ENCODE measurements at places on chromosomes 12 and 14.

DNA sequence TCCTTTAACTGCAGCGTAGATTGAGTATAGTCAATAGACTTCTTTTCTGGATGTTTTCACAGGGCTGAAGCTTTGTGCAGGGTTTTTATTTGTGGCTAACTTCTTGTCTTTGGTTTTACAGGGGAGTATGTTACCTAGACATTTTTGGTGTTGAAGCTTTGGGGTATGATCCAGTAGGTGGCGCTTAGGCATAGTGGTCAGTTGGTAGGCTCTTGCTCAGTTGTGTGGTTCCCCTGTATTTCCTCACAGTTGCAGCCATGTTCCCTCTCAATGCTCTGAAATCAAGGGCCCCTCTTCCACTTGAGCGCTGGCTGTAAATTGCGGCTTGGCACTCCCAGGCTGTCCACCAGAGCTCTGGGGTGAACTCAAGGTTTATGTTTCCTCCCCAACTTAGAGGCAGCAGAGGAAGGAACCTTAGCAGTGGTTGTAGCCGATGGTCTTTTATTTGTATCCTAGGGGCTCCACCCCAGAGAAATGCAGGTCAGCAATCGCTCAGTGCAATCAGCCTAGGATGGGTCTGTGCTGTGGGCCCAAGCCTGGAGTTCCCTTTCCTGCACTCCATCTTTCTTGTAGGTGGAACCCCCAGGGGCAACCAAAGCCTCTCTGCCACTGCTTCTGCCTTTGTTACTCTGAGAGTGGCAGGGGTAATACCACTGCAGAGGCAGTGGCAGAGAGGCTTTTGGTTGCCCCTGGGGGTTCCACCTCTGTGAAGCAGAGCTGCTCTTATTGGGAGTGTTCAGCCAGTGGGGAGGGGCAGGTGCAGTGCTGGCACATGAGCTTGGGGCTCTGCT is 55.1 kb downstream of the CMAS start:
- DNase-seq = peak; percentile 69

GRCh38 chr12:123036466-123037285 is 56.2 kb downstream of the ARL6IP4 start:
- no peak for DNase-seq

DNA sequence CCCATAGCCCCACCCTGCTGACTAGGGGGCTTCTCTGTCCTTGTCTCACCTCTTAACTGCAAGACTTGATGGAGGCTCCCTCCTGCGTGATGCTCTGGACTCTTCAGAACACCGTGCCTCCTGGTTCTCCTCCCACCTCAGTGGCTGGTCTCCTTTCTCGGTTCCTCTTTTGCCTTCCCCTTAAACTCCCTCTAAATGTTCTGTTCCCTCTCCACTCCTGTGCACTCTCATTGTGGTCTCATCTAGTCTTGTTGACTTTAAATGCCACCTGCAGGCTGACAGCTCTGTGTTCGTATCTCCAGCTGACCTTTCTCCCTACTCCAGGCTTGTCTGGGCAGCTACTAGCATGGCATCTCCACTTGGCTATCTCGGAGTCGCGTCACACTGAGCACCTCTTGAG is 28.3 kb downstream of the DYNC1H1 start:
- DNase-seq = no peak

GRCh38 chr12:98823012-98823411 is 177.9 kb downstream of the APAF1 start:
- no peak for DNase-seq

- DNase-seq = peak; percentile 65
Observed at GRCh38 chr12:22700106-22700505, 75.1 kb downstream of the ETNK1 start.

DNA sequence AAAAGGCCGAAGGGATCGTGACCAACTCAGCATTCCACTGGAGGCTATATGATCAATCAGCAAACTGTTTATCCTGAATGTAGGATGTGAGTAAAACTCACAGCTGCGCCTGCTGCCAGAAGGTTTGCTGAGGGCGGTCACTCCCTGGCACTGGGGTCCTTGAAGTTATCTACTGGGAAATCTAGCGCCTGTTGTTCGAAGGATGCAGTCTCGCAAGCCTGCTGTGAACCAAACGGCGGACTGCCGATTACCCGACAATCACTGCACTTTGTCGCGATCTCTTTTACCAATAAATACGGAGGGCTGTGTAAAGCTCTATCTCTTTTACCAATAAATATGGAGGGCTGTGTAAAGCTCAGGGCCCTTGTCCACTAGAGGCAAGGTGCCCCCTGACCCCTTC is 12.9 kb downstream of the DDX51 start:
- no peak for DNase-seq

DNA sequence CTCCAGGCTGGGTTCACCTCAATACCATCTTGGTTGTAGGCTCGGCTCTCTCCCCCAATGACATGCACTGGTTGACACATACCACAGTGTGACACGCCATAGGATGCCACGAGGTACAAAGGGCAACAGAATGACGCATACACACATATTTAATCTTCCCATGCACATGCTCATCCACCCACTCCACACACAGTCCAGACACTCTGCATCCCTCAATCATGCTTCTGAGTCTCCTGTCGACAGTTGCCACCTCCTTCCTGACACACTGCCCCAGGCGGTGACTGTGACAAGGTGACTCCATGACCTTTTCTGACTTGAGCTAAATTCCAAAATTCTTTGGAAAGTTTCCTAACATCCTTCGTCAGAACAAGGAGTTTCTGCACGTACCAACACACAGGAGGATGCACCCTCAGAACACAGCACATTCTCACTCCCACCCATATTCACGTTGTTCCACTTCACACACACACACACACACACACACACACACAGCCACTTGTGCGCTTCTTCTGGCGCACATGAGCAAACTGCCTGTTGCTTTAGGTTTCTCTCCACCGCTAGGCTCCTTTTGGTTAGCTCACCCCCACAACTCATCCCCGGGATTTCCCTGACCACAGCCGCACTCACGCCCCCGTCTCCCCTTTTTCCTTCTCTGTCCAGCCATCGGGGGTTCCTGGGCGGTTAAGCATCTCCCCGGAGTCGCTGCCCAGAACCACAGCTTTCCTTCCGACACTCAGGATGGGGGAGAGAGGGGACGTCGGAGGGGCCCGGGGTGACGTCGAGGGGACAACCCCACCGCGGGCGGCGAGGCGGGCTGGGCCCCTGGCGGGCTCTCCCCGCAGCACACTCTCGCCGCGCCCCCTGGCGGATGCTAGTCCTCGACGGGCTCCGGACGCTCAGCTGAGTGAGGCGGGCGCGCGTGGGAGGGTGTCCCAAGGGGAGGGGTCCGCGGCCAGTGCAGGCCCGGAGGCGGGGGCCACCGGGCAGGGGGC is 536 bp upstream of the WNT1 start:
- DNase-seq = no peak

- no peak for DNase-seq
Observed at GRCh38 chr12:130832561-130833209, 6.4 kb downstream of the STX2 start.

DNA sequence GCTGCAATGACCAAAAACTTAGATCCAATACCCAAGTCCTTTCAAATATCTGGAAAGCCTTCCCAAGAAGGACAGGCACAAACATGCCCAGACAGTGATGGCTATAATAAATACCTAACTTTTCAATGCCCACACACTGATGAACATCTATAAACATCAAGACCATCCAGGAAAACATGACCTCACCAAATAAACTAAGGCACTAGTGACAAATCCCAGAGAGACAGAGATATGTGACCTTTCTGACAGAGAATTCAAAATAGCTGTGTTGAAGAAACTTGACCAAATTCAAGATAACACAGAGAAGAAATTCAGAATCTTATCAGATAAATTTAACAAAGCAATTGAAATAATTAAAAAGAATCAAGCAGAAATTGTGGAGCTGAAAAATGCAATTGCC is 38.7 kb upstream of the INSM2 start:
- DNase-seq = no peak

DNA sequence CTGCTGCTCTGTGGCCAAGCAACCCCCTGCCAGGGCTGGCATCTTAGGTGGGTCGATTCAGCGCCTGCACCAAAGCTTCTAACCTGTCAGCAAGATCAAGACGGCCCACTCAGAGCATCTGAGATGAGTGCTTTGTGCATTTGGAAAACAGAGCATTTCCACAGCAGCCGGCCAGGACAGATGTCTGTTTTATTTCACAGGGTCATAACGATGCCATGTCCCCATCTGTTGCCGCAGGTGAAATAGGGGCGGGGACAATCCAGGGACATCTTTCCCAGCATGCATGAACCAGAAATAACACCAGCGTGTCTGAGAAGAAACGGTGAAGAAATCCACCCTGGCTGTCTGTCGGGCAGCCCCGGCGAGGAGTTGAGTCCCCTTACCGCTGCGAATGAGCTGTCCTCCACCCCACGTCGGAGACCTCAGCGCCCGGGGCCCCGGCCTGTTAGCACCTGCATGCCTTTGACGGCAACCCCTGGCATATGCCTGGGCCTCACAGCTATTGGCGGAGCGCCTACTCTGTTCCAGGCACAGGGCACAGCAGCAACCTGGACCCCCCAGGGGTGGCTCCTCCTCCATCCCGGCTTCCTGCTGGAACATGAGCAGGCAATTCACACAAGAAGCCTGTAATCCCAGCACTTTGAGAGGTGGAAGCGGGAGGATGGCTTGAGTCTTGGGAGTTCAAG is 30.6 kb upstream of the ULK1 start:
- DNase-seq = no peak

GRCh38 chr14:36925094-36925493 is 247.3 kb downstream of the SLC25A21 start:
- DNase-seq = no peak

- DNase-seq = no peak
Observed at GRCh38 chr12:122421187-122421820, 1.2 kb downstream of the CLIP1 start.

DNA sequence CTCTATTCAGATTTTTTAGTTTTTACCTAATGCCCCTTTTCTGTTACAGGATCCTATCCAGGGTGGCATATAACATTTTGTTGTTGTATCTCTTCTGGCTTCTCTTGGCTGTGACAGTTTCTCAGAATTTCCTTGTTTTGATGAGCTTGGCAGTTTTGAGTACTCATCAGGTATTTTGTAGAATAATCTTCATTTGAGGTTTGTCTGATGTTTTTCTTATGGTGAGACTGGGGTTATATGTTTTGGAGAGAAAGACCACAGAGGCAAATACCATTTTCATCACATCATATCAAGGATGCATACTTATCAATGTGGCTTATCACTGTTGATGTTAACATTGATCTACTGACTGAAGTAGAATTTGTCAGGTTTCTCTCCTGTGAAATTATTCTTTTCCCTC is 14.0 kb upstream of the LYZ start:
- no peak for DNase-seq

DNA sequence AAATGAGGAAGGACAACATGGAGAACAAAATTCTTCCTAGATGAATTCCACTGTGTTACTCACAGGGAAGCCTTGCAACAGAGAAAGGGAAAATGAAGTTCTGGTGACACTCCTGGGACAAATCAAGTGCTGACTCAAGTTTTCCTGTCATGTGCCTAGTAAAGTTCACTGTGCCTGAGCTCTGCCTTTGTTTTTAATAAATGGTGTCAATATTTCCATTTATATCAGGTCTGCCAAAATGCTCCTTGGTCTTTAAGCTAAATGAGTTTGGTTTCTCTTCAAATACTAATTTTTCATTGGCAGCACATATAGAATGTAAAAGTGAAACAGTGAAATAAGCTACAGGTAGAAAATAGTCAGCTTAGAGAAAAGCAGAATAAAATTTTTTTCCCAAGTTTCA is 33.0 kb downstream of the HIGD1C start:
- peak; percentile 97 for DNase-seq

DNA sequence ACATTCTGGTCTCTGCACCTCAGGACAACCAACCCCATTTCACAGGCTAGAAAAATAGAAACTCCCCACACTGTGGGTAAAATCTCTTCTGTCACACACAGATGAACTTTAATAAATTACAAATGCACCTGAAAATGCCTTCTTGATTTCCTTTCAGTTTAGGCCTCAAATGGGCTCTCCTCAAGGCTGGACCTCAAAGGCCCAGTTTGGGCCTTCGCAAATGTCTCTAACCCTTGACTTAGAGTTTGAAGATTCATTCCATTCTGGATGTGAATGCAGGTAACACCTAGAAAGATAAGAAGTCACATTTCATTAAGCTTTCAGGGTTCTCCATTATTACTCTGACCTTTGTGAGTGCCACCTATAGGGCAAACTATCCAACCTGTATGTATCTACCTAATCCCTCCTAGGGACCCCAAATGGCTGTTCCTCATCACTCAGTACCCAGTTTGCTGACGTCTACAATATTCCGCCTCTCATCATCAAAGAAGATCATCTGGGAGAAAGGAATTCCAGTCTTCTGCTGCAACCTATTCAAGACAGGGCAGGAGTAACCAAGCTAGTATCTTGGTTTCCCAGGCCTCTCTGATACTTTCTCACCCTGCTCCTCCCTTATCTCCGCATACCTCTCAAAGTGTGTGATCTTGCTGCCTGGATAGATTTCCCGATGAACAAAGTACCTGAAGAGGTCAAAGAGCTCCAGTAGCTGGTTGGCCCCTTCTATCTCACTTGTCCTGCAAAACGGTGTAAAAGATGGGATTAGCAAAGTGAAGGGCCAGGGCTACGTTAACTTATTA is 776 bp upstream of the CHMP4A start:
- DNase-seq = no peak

GRCh38 chr12:66144791-66145754 is 14.5 kb upstream of the LLPH start:
- peak; percentile 47 for DNase-seq

DNA sequence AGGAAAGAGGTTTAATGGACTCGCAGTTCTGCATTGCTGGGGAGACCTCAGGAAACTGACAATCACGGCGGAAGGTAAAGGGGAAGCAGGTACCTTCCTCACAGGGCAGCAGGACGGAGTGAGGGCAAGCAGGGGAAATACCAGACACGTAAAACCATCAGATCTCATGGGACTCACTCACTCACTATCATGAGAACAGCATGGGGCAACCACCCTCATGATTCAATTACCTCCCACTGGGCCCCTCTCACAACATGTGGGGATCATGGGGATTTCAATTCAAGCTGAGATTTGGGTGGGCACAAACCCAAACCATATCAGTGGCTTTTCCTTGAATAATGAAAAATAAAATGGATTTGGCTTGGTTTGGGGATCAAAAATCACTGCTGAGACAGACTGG is 380.5 kb downstream of the VRK1 start:
- DNase-seq = no peak

DNA sequence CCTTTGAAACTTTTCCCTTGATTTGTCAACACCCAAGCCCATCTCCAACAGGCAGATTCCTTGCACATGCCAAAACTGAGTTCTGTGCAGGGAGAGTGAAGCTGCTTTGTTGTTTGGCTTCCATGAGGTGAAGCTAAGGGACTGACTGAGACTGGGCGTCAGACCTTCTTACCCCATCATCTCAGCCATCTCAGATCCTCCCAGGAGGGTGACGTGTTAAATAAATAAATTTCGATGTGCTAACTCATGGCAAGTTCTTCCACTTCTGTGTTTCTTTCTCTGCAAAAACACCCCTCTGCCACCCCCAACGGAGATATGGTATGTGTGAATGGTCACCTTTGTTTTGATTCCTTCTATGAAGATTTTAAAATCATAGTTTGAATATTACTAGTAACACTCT is 17.8 kb downstream of the UTP20 start:
- peak; percentile 10 for DNase-seq

Measured in stromal cell of bone marrow (primary cell).